ENCODE measurements at places on chromosomes 1 and 21.

DNA sequence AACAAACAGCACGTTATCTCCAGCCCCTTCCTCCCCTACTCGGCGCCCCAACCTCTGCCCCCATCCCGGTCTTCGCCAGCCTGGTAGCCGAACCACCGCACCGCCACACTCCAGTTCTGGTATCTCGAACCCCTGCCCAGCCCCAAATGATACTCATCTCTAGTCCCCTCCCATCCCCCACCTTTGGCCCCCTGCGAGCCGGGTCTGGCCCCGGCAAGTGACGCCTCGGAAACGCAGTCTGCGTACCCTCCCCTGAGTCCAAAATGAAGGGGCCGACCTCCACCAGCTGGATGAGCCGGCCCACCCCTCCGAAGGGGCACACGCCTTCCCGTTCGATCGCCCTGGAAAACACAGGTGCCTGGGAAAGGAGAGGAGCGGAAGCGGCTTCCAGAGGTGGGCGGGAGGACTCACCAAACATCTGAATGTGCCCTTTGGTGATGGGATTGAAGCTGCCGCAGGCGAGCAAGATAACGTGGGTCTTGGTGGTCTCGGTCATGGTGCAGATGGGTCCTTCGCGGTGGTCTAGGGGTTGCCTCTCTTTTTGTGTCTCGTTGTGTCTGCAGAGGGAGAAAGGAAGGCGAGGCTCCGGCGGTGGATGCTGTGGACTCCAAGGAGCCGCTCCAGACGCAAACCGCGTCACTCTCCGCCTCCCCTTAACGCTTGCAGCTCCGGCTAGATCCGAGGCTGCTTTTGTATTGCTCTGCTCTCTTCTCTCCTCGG lies at the start of gene NMNAT2:
TSS of gene NMNAT2 (minus strand) at position 609 of the 720 bp plus-strand sequence. CDS start at position 496, 113 bp downstream.
- DNase-seq, result no peak

- peak; percentile 86 for DNase-seq
These were observed 4.0 kb downstream of the SHISAL2A start for GRCh38 chr1:52636721-52637695.

DNA sequence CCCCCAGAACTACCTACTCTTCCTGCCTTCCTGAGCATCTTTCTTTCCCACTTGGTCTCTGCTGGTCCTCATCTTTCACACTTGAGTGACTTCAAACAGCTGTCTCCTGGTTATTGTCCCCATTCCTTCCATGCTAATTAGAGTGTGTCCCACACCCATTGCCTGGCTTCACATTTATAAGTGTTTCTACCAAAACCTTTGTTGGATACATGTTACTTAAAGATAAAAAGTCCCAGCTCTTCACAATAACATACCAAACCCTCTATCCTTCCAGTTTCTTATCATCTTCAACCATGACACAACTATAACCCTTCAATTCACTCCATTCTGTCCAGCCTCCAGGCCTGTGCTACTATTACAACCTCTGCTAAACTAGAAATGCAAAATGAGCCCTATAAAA lies 41.0 kb downstream of the VCAM1 start:
- no peak for DNase-seq

DNA sequence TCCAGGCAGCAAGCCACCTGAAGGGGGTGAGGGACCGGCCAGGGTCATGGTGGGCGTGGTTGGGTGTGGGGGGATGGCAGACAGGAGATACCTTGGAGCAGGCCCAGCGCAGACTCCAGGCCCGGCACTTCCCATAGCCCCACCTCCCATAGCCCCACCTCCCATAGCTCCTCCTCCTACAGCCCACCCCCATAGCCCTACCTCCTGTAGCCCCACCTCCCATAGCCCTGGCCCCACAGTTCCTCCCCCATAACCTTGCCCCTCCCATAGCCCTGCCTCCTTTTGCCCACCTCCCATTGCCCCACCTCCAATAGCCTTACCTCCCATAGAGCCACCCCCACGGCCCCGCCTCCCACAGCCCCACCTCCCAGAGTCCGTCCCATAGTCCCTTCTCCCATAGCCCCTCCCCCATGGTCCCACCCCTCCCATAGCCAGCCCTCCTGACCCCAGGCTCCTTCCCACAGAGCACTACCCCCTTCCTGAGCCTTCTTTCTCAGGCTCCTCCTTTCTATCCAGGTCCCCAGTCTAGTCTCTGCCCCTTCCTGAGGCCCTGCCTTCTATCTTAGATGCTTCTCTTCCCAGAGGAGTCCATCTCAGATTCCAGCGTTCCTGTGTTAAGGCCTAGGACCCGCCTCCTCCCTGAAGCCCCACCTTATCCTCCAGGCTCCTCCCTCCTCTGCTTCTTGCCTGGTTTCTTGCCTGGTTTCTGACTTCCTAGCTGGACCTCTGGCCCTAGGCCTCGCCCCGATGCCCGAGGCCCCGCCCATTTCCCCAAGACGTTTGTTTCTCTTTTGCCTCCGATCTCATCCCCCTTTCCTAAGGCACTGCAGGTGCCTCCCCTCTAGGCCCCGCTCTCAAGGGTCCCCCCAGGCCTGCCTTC lies 46.8 kb downstream of the PTPRU start:
- peak; percentile 31 for DNase-seq

- DNase-seq, result no peak
These were observed 96.1 kb downstream of the TEX35 start for GRCh38 chr1:178609015-178609414.

DNA sequence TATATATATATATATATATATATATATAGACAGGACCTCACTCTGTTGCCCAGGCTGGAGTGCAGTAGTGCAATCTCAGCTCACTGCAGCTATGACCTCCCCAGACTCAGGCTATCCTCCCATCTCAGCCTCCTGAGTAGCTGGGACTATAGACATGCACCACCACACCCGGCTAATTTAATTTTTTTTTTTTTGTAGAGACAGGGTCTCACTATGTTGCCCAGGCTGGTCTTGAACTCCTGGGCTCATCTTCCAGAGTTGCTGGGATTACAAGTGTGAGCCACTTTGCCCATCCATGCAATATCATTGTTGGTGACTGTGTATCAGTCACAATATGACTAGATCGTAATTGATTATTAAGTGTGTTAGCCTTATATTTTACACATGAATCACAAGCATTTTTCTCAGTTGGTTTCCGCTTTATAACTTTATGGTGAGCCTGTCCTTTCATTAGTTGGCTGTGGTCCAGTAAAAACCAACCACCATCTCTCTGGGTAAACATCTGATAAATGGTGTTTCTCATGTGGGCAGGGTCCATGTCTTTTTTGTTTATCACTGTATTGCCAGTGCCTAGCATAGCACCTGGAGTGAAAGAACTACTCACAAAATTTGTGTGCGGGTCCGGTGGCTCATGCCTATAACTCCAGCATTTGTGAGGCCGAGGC lies 63.6 kb downstream of the MYOM3 start:
- DNase-seq, result no peak

DNA sequence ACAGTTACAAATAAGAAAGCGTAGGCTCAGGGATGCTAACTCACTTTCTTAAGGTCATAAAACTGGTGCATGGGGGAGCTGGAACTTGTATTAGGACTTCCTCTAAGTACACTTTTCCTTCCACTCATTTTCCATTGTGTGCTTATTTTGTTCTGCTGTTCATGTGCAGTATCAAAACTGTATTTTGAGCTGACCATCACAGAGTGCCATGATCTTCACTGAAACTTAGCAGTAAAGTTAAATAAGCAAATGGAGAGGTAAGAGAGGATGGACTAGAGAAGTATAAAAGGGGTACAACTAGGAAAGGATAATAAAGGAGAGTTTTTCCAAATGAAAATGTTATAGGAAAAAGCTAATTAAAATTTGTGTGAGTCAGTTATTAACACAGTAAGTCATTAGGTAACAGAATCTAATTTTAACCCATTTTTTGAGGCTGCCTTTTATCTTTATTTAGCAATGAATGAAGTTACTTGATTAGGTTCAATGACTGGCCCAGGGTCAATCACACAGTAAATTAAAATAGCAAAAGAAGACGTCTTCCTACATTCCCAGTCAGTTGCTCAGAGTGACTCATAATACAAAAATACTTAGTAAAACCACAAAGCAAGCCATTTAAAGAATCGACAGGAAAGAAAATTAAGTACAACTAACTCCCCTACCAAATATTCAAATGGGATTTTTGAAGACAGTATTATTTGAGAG lies 165.8 kb upstream of the C1orf105 start:
- DNase-seq, result no peak

DNA sequence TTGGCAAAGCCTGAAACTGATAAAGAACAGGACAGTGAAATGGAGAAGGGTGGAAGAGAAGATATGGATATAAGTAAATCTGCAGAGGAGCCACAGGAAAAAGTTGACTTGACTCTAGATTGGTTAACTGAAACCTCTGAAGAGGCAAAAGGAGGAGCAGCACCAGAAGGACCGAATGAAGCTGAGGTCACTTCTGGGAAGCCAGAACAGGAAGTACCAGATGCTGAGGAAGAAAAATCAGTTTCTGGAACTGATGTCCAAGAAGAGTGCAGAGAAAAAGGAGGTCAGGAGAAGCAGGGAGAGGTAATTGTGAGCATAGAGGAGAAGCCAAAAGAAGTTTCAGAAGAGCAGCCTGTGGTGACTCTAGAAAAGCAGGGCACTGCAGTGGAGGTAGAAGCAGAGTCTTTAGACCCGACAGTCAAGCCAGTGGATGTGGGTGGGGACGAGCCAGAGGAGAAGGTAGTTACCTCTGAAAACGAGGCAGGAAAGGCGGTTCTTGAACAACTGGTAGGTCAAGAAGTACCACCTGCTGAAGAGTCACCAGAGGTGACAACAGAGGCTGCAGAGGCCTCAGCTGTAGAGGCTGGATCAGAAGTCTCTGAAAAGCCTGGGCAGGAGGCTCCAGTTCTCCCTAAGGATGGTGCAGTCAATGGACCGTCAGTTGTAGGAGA lies 16.3 kb downstream of the CCDC17 start:
- no peak for DNase-seq

DNA sequence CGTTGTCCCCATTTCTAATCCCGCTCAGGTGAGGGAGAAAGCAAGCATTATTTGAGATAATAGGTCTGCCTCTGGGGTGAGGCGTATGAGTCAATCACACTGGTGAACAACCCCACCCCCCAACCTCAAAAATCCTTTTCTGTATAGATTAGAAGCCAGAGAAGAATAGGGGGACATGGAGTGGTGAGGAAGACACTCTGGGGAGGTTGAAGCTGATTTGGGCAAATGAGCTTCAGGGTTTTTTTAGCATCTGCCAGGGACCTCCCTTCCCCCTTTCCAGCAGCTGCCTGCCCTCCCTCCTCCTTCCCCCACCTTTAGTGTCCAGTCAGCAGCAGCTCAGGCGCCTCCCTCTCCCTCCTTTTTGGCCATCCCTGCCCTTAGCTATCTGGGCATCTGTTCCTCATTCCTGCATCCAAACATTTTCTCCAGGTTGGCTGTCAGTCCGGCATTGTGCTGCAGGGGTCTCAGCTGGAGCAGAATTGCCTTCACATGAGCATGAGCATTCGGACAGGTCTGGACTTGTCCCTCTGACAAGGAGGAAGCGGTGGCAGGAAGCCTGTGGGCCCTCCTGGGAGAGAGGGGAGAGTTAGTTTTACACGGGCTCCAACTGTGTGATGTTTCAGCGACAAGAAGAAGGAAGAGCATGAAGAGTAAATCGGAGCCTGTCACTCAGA lies 30.8 kb upstream of the PTGFRN start:
- DNase-seq, result peak; percentile 34

- DNase-seq, result no peak
These were observed 89.5 kb downstream of the SCMH1 start for GRCh38 chr1:41152622-41153044.

GRCh38 chr1:213852107-213852506 lies 135.7 kb upstream of the PROX1 start:
- DNase-seq, result no peak

DNA sequence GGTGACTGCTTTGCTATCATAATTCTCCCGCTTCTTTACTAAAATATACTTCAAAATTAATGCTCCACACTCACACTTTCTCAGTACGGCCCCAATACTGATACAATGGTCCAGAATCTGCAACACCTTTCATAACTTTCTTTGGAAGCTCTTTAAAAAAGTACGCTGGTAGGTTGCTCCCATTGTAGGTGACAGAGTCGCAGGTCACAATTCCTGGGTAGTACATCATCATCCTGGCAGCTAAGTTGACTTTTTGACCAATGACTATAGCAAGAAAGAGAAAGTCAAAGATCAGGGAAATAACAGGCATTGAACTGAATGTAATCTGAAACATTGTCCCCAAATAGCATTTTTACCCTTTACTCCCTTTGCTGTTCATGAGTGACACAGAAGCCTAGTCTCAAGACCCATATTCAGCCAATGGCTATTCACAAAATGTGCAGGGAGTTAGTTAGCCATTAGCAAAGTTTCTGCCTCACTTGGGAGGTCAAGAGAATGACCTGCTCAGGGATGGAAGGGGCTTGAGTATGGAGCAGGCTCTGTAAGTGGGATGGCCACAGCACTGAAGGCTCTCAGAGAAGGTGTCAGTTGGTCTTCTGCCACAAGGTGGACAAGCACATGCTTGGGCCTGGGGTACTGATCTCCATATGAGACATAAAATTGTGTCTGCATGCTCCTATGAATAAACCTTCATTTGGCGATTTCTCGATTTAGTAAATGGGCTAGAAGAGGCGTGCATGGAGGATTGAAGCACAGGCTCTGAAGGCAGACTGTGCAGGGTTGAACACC lies 35.4 kb downstream of the ADCY10 start:
- no peak for DNase-seq

GRCh38 chr1:198699167-198700015 lies 60.6 kb downstream of the PTPRC start:
- DNase-seq, result no peak

- DNase-seq, result no peak
These were observed 68.7 kb downstream of the TRIM11 start for GRCh38 chr1:228337711-228338520.

DNA sequence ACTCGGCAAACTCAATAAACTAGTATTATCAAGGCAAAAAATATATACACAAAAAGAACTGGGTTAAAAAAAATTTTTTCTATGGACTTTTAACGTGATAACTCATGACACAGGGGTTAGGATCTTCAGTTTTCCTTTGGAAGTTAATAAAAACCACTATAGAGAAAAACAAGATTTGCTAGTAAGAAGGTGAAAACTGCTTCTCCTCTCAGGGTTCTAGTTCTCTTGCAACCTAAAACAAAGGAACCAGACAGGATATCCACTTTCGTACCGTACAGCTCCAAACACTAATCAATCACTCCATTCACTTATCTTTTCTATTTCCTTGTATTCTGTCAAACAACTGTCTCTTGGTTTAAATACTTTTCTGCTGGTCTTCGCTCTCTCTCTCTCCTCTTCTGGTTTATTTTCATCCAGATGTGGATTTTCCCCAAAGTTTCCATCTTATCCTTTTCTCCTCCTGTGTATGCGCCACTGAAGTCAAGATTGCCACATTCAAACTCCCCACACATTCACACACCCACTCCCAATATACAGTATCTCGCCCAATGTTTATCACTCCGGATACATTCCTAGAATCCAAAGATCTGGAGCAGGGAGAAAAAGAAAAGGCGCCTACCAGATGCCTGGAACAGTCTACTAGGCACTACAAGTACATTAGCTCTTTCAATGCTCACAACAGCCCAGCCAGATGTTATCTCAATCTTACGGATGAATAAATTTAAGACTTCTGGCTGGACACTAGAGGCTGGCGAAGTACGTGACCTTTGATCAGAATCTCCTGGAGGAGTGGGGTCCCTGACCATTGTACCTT lies 775 bp upstream of the PRPF38B start:
- DNase-seq, result no peak

- no peak for DNase-seq
These were observed 995 bp upstream of the ZBTB48 start for GRCh38 chr1:6578624-6579373.

All from GM12864 (cell line).